Stimulated activated CD4-positive, alpha-beta T cell treated with anti-CD3 and anti-CD28 coated beads, Interleukin-12 subunit alpha, Interleukin-12 subunit beta, amount 100 ng/mL, for 48 hours (primary cell): ENCODE measurements at places on chromosomes 5 and 9.

DNA sequence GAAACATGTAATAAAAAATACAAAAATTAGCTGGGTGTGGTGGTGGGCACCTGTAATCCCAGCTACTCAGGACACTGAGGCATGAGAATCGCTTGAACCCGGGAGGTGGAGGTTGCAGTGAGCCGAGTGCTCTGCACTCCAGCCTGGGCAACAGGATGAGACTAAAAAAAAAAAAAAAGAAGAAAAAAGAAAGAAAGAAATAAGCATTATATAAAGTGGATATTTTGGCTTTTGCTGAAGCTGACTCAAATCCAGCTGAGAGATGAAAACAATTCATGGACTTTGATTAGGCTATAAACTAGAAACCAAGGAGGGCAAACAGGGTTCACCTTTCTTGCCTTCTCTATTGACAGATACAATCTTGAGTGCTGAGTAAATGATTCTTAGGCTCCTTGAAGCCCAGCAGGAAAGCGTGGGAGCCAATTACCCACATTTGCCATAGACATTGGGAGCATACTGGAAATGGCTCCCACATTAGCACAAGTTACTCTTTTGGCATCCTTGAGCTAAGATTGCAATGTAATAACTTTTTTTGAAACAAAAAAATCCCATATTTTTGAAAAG lies 2.4 kb upstream of the BTF3 start:
- no peak for DNase-seq

GRCh38 chr5:81794226-81794625 lies 43.3 kb upstream of the SSBP2 start:
- DNase-seq = no peak

DNA sequence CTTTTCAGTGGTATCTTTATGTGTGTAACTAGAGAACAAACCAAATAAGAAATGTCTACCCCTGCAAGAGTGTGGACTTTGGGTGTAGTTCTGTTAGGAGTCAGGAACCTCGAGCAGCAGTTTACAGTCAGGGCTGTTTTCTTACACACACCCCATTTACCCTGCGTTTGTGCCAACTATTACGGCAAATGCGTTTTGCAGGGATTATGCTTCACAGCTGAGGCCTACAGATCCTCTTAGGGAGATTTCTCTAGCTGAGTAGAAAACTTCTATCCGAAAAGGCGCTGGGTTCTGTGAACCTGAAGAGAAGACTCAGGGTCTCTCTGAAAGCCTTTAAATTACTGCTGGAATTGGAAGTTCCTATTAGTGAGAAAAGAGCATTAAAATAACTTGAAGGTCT lies 51.4 kb downstream of the ACER2 start:
- no peak for DNase-seq

GRCh38 chr5:135443161-135443960 lies 3.8 kb downstream of the DCANP1 start:
- DNase-seq = no peak

GRCh38 chr5:81038495-81038894 lies 78.3 kb downstream of the RASGRF2 start:
- no peak for DNase-seq

DNA sequence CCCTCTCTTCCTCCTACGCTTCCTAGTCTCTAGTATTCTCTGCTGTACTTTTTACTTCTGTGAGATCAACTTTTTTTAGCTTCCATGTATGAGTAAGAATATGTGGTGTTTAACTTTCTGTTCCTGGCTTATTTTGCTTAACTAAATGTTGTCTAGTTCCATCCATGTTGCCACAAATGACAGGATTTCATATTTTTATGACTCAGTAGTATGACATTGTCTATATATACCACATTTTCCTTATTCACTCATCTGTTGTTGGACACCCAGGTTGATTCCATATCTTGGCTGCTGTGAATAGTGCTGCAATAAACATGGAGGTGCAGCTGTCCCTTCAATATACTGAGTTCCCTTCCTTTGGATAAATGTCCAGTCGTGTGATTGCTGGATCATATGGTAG lies 34.8 kb downstream of the FGD3 start:
- no peak for DNase-seq

GRCh38 chr5:122639033-122639432 lies 135.8 kb upstream of the SNX2 start:
- no peak for DNase-seq

DNA sequence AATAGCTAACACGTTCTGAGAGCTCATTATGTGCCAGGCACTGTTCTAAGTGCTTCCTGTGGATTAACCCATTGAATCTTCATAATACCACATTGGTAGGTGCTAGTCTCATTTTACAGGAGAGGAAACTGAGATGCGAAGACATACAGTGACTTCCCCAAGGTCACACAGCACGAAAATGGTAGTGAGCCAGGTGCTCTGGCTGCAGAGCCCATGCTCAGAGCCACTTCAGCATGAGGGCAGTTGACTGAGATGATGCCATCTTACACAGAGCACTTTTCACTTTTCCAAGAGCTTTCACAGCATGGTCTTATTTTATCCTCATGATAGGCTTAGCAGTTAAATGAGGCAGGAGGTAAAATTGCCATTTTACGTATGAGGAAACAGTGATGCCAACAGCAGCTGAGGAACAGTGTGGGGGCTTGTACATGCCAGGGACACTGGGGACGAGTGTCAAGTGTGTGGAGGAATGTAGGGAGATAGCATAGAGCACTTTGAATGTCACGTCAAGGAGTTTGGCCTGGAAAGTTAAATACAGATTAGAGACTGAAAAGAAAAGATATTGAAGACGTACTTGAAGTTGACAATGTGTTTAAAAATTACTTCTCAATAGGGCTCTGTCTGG lies 180.0 kb downstream of the KIF4B start:
- DNase-seq = no peak
